IPS-NIHi11 (cell line): ENCODE measurements at places on chromosomes 11 and 22.

GRCh38 chr11:10891151-10891720 is 33.4 kb upstream of the ZBED5 start:
- DNase-seq, result no peak

DNA sequence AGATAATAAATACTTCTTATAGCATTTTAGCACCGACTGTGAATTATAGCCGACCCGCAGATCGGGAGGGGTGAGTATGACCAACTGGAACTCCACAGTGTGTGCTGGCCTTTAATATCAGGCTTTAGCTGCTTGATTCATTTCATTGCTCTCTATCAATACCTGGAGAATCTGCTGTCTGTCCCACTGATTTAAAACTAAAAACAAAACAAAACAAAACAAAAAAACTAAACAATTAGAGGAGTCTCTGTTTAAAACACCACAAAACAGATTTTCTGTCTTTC is 216.8 kb downstream of the FAT3 start:
- DNase-seq, result no peak

DNA sequence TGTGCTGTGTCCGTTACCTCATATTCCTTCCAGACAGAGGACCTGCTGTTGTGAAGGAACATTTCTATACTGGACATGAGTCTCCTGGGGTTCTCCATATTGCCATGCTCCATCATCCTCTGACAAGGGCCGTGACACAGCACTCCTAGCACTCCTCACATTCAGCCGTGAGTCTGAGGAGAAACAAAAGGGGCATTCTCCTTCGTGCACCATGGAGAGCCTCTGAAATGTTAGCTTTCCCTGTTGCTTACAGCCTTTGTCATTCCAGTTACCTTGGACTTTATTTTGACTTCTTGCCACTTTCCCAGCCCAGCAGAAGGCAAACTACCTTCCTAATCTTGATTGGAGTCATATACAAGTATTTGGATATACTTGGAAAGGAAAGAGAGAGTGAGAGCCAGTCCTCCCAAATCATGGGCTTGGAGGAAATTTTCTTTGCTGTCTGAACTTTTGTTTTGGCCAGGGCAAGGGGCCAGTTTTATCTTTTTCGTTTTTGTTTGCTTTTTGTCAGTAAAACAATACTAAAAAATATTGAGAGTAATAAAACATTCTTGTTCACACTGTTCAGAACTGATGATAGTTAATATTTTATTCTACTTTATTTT is 29.1 kb upstream of the TECTA start:
- peak; percentile 39 for DNase-seq

GRCh38 chr22:20741634-20742581 is 32.0 kb upstream of the SERPIND1 start:
- peak; percentile 75 for DNase-seq

- DNase-seq, result no peak
Observed at GRCh38 chr11:67699521-67699920, 25.1 kb upstream of the ALDH3B2 start.

GRCh38 chr11:128988242-128988970 is 45.7 kb upstream of the TP53AIP1 start:
- no peak for DNase-seq

DNA sequence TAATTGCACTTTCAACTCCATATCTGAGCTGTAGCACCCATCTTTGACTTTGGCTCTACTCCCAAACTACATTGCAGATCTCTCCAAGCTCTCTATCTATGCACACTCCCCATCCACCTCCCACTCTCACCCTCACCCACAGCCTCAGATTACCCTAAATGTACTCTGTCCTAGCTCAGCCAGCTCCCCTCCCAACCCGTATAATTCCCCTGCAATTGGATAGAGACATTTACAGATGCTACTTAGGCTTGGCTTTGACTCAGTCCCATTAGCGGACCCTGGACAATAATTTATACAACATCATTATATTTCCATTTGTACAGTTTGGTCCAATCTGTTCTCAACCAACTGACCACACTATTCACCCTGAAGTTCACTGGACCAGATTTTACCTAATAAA is 338.9 kb upstream of the ANO3 start:
- DNase-seq, result no peak

DNA sequence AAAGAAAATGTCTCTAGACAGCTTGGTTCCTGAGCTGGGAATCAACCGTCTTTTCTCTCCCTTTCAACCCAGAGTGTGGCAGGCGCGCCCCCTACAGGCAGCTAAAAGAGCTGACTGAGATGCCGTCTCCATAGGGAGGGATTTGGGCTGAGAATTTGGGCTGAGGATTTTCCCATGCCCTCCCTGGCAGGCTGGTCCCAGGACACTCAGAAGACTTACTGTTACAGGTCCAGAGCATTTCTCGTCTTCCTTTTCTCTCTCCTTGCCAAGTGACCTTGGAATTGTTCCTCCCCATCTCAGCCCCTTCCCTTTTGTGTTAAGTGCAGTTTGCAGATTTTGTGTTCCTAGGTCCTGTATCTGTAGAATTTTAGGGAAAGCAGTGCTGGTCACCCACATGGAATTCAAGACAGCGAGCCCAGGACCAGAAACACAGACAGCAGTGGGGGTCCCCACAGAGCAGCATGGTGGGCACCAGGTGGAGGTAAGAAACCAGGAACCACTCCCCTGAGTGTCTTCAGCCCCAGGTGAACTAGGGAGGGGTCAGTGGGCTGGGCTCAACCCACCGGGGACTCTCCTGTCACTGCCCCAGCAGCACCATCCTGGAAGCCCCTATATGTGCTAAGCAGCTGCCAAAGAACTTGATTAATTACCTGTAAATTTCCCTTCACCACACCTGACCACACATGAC is 9.9 kb upstream of the IGLL5 start:
- DNase-seq, result peak; percentile 87

GRCh38 chr11:33303541-33303940 is 46.4 kb downstream of the HIPK3 start:
- no peak for DNase-seq

- DNase-seq, result peak; percentile 21
Observed at GRCh38 chr22:35838855-35839576, 121.3 kb downstream of the APOL5 start.

- no peak for DNase-seq
Observed at GRCh38 chr11:77080643-77081210, 14.0 kb downstream of the CAPN5 start.

- no peak for DNase-seq
Observed at GRCh38 chr11:117160826-117161225, 16.7 kb downstream of the PAFAH1B2 start.

DNA sequence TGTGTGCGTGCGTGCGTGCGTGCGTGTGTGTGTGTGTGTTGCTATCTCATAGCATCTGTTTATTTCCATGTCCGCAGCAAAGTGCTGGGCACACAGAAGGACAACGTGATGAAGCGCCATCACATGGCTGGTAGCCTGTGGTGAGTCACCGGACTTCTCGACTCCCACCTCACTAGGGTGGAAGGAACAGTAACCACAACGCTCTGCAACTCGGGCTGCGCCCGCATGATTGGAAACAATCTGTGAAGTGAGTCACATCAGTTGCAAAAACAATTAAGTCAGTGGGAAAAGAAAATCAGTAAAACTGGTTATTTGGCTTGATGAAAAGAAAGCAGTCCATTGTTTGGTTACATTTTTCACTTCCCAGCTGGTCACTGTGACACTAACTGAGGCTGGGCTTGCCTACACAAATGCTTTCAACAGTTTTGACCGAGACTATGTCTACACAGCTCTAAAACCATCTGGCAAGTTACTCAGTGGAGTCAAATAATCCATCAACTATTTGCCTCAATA is 437.3 kb upstream of the CADM1 start:
- no peak for DNase-seq

GRCh38 chr11:121318848-121319834 is 26.6 kb downstream of the SC5D start:
- DNase-seq, result peak; percentile 48
